ENCODE measurements at places on chromosomes 7 and 10. TPM values are rescaled to one million over a fixed set of nuclear protein-coding genes. Genes with fewer than 3 reads are reported as not detected.

NEUROG3 gene
- total RNA-seq: not detected

AKR1C3 gene
- total RNA-seq: 182 TPM

RNF32 gene
- not detected for total RNA-seq

- no peak for DNase-seq
- H3K27ac ChIP-seq: no peak overlapping the region
- H3K36me3 ChIP-seq: no peaks in the 10 kb centered on the region
- H3K27me3 ChIP-seq: no peaks in the 10 kb centered on the region
- H3K4me3 ChIP-seq: no peak overlapping the region
- H3K4me1 ChIP-seq: no peaks in the 10 kb centered on the region
Measured at GRCh38 chr7:90483251-90483650, 13.8 kb downstream of the PTTG1IP2 start.

HOXA3 gene
- 21.2 TPM for total RNA-seq

DNA sequence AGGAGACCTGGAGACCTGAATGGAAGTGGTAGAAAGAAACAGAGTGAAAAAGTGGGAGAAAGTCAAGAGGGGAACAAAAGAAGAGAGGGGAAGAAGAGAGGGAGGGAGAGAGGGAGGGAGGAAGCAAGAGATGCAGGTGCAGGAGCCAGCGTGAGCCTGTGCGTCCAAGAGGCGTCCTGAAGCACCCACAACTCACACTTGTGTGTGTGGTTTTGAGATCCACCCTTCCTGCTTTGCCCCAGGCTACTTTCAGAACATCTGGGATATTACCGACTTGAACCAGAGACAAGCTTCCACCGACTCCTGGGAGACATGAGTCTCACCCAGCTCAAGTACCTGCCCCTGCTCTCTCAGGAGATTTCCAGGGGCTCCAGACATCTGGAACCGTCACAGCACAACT lies 9.8 kb downstream of the AFAP1L2 start:
- H3K36me3 ChIP-seq: no peaks in the 10 kb centered on the region
- H3K4me3 ChIP-seq: no peak overlapping the region
- no peaks in the 10 kb centered on the region for H3K4me1 ChIP-seq
- H3K27ac ChIP-seq: no peak overlapping the region
- H3K27me3 ChIP-seq: no peaks in the 10 kb centered on the region

HOXA9 gene
- 71.2 TPM for total RNA-seq

DNA sequence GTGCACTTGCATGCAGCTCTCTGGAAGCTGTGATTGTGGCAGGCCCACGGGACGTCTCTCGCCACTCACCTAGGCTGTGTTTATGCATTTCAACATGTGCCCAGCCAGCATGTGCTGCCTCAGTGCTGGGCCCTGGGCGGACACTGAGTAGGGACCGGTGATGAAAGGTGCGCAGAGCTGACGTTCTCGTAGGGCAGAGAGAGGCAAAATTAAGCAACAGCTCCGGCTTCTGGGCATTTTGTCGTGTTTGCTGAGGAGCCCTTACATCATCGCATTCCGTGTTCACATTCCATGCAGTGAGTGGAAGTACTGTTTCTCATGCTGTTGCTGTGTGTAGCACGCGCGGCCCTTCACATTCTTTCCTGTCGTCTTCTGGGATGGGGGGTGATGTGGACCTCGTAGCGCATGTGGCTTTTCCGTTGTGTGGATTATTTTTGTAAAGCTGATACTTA lies 50.5 kb downstream of the PRF1 start:
- no peaks in the 10 kb centered on the region for H3K36me3 ChIP-seq
- no peak overlapping the region for H3K4me3 ChIP-seq
- H3K27me3 ChIP-seq: no peaks in the 10 kb centered on the region
- H3K4me1 ChIP-seq: no peaks in the 10 kb centered on the region
- peak; percentile 61 for DNase-seq
- H3K27ac ChIP-seq: no peak overlapping the region

DNA sequence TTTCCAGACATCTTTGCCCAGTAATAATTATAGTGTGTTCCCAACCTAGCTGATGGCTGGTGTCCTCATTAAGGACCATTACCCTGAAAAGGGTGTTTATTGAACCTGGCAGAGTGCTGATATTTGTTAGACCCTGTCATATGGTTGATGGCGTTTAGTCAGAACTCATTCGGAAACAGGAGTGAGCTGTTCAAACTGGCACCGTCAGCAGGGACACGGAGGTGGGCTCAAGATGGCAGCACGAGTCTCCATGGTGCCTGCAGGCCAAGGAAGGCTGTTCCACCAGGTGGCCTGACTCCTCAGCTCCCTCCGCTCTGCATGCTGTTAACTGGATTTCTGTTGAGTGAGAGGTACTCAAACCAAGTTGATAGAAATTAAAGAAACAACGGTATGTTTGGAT lies 589.1 kb upstream of the MGMT start:
- no peak overlapping the region for H3K4me3 ChIP-seq
- no peaks in the 10 kb centered on the region for H3K4me1 ChIP-seq
- H3K27me3 ChIP-seq: no peaks in the 10 kb centered on the region
- DNase-seq: no peak
- H3K27ac ChIP-seq: no peak overlapping the region

- peak; percentile 16 for DNase-seq
- no peak overlapping the region for H3K27ac ChIP-seq
- no peaks in the 10 kb centered on the region for H3K36me3 ChIP-seq
- no peaks in the 10 kb centered on the region for H3K27me3 ChIP-seq
Measured at GRCh38 chr7:139720186-139720585, 57.6 kb downstream of the HIPK2 start.

- no peaks in the 10 kb centered on the region for H3K27me3 ChIP-seq
- no peak for DNase-seq
- no peaks in the 10 kb centered on the region for H3K36me3 ChIP-seq
- no peaks in the 10 kb centered on the region for H3K4me1 ChIP-seq
- H3K27ac ChIP-seq: no peak overlapping the region
Measured at GRCh38 chr7:43248961-43249822, 136.7 kb downstream of the HECW1 start.

GRCh38 chr10:4635388-4635787 lies 190.6 kb upstream of the AKR1E2 start:
- H3K4me1 ChIP-seq: no peaks in the 10 kb centered on the region
- H3K27ac ChIP-seq: no peak overlapping the region
- no peaks in the 10 kb centered on the region for H3K36me3 ChIP-seq
- DNase-seq: no peak

- H3K27me3 ChIP-seq: no peaks in the 10 kb centered on the region
- no peak for DNase-seq
- no peaks in the 10 kb centered on the region for H3K4me1 ChIP-seq
- no peaks in the 10 kb centered on the region for H3K36me3 ChIP-seq
Measured at GRCh38 chr10:98472196-98472595, 25.5 kb upstream of the HPS1 start.

- H3K27ac ChIP-seq: no peak overlapping the region
- H3K27me3 ChIP-seq: no peaks in the 10 kb centered on the region
- H3K4me1 ChIP-seq: no peaks in the 10 kb centered on the region
- no peak for DNase-seq
Measured at GRCh38 chr10:131174651-131175540, 136.6 kb downstream of the TCERG1L start.

DNA sequence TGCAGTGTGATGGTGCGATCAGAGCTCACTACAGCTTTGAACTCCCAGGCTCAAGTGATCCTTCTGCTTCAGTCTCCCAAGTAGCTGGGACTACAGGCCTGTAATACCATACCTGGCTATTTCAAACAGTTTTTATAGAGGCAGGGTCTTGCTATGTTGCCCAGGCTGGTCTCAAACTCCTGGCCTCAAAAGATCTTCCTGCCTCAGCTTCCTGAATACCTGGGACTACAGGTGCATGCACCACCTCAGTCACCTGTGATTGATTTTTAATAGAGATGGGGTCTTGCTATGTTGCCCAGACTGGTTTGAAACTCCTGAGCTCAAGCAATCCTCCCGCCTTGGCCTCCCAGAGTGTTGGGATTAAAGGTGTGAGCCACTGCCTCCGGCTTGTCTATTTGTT lies 26.4 kb upstream of the CCL24 start:
- H3K4me1 ChIP-seq: no peaks in the 10 kb centered on the region
- no peak for DNase-seq
- no peaks in the 10 kb centered on the region for H3K27me3 ChIP-seq
- no peak overlapping the region for H3K4me3 ChIP-seq

DNA sequence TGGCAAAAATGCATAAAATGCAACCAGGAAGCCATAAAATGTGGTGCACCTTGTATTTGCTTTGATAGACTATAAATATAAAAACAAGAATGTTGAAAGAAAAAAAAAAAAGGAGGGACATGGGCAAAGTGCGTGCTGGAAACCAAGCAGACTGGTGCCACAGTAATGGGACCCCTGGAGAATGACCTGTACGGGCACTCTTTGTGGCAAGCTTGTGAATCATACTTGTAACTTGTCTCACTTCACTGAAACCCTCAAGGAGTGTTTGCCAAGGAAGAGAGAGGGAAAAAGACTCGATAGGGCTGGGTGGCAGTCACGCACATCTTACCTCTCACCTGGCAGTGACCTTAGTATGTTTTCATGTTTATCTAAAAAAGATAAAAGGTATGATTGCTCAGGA lies 1183.6 kb downstream of the GATA3 start:
- H3K27me3 ChIP-seq: no peaks in the 10 kb centered on the region
- no peak overlapping the region for H3K27ac ChIP-seq
- no peaks in the 10 kb centered on the region for H3K36me3 ChIP-seq
- H3K4me1 ChIP-seq: no peaks in the 10 kb centered on the region
- no peak overlapping the region for H3K4me3 ChIP-seq

DIP2C gene
- 8.4 TPM for total RNA-seq

IGF2BP3 gene
- not detected for total RNA-seq

EGFR gene
- total RNA-seq: 61.1 TPM

PVRIG gene
- total RNA-seq: 3.7 TPM

DNA sequence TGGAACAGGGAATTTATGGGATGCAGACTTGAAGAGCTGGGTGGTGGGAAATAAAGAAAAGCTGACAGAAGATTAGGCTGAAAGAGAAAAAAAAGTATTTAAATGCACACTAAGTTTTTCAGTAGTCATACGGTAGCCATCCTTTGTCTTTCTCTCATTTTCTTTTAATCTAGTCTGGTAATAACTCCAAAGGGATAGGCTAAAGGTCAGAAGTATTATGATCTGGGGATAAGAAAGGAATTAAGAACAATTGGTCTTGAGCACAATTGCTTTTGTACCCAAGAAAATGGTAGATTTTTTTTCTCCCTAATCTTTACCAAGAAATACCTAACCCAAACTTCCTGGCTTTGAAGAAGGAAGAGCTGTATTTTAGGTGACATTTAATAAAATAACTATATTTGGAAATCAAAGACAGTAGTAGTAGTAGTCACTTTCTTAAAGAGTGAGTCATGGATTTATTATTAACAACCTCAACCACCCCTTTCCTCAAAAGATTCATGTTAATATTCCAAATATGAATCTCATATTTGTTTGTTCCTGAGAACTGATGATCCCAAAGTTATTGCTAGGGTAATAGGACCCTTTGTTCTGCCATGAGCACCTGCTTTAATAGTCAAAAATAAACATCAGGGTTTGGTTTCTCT lies 120.2 kb upstream of the ODAD2 start:
- no peaks in the 10 kb centered on the region for H3K36me3 ChIP-seq
- no peaks in the 10 kb centered on the region for H3K27me3 ChIP-seq
- H3K4me3 ChIP-seq: no peak overlapping the region
- no peaks in the 10 kb centered on the region for H3K4me1 ChIP-seq
- no peak overlapping the region for H3K27ac ChIP-seq
- no peak for DNase-seq

DNA sequence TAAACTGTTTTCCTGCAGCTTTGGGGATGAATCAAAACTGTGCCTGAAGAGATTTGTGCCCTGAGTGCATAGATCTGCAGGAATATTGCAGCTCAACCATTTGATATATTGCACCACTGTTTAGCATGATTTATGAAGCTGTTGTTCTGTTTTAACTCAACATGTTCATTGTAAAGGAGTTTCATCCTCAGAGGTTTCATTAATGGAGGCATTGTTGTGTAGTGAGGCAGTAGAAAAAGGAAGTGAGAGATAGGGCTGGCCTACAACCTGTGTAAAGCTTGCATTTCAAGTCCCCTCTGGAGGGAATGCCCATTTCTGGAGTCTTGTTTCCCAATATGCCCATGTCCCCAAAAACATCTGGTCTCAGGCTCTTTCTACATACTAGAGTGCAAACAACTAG lies 67.5 kb downstream of the DNAJC12 start:
- DNase-seq: no peak
- no peaks in the 10 kb centered on the region for H3K27me3 ChIP-seq
- H3K4me1 ChIP-seq: peaks cover 11% of the 10 kb centered on the region
- no peak overlapping the region for H3K27ac ChIP-seq
- H3K4me3 ChIP-seq: no peak overlapping the region

CYP3A5 gene
- total RNA-seq: 832 TPM

DNA sequence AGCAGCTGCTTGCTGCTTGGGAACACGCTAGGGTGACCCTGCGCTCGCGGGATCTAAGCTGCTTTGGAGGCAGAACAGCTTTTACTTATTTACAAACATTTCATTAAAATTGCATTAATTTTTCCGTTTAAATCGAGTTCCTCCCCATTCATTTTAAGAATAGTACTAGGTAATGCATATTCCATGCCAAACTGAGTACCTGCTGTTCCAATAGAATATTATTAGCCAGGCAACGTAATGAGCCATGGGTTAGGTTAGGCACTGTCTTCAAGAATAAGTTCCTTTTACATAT lies 860 bp downstream of the EXOC6 start:
- H3K4me1 ChIP-seq: no peaks in the 10 kb centered on the region
- peak overlapping the region; percentile 96 for H3K27ac ChIP-seq
- H3K4me3 ChIP-seq: peak overlapping the region; percentile 87
- H3K36me3 ChIP-seq: no peaks in the 10 kb centered on the region
- no peak for DNase-seq

COG5 gene
- 31.1 TPM for total RNA-seq

ASZ1 gene
- total RNA-seq: not detected

DNA sequence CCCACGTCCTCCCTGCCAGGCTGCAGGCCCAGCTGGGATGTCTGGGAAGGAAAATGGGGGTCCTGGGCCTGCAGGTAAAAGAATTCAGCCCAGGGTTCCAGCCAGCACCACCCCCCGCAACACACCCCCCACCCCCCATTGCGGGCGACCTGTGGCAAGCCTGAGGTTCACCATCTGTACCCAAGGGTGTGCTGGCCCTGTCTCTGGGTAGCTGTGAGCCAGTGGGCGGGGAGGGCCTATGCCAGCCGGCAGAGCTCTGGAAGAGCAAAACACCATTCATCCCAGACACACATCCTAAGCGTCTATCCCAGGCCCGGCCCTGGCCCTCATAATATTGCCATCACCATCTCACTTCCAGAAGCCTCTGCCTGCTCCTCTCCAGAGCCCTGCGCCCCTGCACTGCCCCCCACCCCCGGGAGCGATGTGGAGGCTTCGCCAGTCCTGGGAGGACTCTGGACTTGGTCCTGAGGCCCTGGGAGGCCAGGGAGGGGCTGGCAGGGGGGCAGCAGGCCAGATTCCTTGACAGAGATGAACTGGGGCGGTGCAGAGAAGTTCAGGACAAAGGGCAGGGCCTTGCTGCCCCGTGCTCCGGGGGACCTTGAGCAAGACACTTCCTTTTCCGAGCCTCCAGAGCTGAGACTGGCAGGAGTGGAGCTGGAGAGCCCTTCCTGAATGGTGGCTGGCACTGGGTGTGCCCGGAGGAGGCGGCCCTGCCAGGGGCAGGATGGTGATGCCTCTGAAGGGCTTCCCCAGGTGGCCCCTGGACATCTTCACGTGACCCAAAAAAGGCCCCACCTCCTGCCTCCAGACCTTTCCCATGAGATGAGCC lies 8.7 kb upstream of the TTYH3 start:
- H3K36me3 ChIP-seq: no peaks in the 10 kb centered on the region
- H3K4me3 ChIP-seq: peak overlapping the region; percentile 27
- DNase-seq: peak; percentile 88
- H3K4me1 ChIP-seq: peaks cover 52% of the 10 kb centered on the region
